Activated CD8-positive, alpha-beta memory T cell treated with anti-CD3 and anti-CD28 coated beads for 4 hours (primary cell): ENCODE measurements at places on chromosomes 11 and 22.

GRCh38 chr22:48923165-48923865 is 904.4 kb downstream of the BRD1 start:
- no peak for DNase-seq

DNA sequence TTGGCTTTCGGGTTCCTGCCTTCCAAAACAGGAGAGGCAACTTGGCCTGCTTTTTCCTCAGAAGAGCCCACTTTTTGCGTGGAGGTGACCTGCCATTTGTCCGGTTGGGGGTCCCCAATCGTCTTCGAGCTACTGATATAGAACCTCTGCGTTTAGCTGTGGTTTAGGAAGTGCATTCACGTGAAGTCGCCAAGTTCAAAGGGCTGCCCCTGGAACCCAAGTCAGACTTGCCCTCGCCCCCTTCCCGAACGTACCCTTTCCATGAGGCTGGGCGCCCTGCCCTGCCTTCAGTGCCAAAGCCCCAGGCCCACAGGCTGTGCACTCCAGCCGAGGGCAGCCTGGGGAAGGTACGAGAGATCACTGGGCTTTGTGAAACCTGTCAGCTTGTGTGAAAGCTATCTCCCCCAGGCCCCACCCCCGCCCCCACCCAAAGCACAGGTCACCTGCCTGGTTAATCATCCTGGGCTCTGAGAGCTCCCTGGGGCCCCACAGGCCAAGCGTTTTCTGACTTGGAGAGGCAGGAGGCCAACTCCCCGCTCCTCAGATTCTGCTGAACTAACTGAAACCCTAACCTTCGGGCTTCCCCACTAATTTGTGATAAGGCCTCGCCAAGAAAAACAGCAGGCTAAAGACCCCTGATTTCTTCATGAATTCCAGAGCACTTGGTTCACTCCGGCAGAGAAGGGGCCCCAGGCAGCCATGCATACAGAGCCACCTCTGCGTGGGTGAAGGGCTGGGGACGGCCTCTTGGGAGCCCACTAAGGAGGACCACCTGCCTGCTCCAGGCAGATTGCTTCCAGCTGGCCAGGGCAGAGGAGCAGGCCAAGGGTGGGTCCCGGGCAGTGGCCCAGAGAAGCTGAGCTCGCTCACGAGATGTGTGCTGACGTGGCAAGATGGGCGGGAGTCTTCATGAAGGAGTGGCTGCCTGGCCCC is 25.8 kb upstream of the KCNQ1OT1 start:
- no peak for DNase-seq

GRCh38 chr11:130327716-130328115 is 13.0 kb upstream of the ZBTB44 start:
- DNase-seq = no peak

DNA sequence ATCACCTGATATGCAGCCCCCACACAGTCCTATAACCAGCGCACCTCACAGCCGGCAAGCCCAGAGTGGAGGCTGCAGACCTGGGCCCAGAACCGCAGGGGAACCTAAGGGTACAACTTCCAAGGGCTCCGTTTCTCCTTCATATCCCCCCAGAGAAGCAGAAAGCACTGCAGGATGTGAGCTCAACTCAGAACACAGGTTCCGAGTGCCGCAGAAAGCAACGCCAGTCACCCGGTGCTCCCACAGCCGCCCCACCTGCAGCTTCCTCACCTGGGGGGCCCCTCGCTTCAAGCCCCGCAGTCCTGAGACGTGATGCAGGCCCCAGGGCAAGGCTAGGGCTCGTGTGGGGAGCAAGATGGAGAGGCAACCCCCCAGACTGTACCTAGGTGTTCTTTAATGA is 2.5 kb downstream of the TSSK2 start:
- DNase-seq = no peak

GRCh38 chr11:19818619-19819018 is 106.0 kb downstream of the NAV2 start:
- no peak for DNase-seq

- DNase-seq = no peak
Measured at GRCh38 chr11:2666828-2667570, 32.8 kb downstream of the KCNQ1OT1 start.
